ENCODE measurements at places on chromosomes 16 and 17.

- DNase-seq: no peak
These were observed 46.4 kb downstream of the NKD1 start for GRCh38 chr16:50594308-50595260.

- DNase-seq: no peak
These were observed 22.1 kb downstream of the IRF8 start for GRCh38 chr16:85921026-85921425.

- DNase-seq: no peak
These were observed 57.5 kb downstream of the DNAH2 start for GRCh38 chr17:7775051-7775450.

DNA sequence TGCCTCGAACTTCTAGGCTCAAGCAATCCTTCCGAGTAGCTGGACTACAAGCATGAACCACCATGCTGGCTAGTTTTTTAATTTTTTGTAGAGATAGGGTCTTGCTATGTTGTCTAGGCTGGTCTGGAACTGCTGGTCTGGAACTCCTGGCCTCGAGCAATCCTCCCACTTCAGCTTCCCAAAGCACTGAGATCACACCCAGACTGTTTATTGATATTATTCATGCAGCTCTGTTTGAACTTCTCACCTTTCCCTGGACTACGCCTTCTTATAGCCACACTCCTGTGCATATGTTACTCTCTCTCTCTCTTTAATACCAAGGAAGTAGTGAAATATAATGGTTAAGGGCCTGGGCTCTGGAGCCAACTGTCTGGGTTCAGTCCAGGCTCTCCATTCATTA, 4.6 kb downstream of the COG7 start:
- DNase-seq: no peak

DNA sequence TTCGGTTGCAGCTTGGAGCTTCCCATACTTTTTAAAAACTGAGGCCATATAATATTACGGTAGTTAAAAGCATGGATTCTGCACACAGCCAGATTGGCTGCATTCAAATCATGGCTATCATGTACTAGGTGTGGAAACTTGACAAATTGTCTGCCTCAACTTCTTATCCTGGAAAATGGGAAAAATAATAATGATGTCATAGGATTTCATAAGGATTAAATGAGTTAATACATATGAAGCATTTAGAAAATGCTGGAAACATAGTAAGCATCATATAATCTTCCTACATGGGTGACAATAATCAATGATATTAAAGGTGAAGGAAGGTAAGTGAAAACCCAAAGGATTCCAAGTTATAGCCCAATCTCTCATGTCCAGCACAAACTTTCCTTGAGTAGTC, 588.5 kb upstream of the HSBP1 start:
- DNase-seq: no peak
